ENCODE measurements at places on chromosomes 12 and 14.

GRCh38 chr12:116633476-116633875 is 74.3 kb downstream of the MAP1LC3B2 start:
- no peak for DNase-seq

DNA sequence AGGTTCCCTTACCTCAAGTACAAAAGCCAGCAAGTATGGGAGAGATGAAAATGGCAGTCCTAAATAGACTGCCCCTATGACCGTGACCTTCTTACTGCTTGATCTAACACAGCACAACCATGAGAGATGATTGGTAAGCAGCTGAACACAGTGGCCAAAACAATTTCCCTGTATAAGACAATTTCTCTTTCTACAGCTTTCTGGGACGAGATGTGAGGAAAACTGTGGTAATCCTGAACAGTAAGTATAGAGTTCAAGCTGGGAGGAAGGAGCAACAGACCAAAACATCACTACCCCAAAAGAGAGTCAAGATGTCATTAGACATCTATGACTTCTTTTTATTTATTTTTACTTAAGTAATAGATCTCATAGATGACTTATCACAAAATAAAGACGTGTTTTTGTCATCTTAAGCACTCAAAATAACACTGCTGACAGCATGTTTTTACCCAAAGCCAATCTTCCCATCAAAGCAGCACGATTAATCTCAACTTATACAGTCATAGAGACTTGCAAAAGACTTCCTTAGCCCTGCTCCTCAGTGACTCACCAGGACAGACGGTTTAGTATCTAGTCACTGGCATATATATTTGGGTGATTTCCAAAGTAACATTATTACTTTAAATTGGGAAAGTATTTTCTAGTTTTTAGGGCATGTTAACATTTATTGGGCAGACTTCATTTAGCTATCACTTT is 3.7 kb downstream of the TMEM52B start:
- no peak for DNase-seq

DNA sequence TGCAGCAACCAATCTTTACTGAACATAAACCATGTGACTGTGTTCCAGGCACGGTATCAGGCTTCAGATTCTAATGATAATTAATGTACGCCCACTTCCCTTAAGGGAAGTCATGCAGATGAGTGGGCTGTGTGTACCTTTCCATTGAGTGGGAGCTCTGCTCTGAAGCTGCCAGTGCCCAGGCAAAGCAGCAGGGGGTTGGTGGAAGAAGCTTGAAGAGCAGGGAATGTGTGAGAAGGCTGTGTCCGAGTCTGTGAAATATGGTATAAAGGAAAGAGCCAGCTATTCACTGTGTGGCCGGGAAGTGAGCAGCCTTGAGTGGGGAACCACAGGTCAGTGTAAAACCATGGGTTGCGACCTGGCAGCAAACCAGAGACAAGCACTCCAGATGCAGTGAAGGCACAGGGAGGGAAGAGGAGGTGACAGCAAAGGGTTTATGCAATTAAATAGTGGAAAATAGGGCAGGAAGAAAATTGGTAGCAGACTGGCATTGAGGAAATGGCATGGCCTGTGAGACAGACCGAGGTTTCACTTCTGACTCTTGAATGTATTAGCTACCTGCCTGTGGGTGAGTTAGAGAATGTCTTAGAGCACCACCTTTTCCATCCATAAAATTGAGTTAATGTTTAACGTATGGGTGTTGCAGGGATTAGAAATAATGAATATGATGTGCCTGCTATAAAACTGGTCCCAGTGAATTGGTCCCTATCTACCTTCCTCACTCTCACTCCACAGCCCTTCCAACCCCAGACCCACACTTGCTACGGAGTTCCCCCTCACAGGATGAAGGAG is 116.4 kb downstream of the NTF3 start:
- no peak for DNase-seq

GRCh38 chr12:127162902-127163301 is 1104.1 kb upstream of the TMEM132C start:
- DNase-seq, result no peak

DNA sequence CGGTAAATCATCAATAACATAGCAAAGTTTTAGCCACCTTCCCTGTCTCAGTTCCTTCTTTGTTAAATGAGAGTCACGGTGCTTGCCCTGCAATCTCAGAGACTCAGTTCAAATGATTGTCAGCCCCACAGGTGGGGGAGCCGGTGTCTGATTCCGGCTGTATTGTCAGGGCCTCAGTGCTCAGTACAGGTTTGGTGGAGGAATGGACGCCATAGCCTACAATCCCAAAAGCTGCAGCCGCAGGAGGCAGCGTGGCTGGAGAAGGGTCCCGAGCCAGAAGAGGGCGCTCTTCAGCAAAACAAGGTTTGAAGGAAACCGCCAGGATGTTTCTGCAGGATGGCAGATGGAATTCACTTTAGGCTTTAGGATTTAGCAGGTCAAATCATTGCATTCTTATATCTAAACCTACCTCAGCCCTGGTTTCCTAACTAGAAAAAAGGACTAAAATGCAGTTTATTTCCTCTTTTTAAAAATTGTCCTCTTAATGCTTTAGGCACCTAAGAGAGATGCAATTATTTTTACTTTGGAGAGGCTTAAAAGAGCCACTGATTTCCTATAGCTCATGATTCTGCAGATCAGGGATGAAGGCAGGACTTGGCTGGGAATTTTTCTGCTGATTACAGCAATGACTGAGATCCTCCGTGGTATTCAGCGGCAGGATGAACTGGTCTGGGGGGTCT is 29.2 kb downstream of the FOS start:
- peak; percentile 68 for DNase-seq

DNA sequence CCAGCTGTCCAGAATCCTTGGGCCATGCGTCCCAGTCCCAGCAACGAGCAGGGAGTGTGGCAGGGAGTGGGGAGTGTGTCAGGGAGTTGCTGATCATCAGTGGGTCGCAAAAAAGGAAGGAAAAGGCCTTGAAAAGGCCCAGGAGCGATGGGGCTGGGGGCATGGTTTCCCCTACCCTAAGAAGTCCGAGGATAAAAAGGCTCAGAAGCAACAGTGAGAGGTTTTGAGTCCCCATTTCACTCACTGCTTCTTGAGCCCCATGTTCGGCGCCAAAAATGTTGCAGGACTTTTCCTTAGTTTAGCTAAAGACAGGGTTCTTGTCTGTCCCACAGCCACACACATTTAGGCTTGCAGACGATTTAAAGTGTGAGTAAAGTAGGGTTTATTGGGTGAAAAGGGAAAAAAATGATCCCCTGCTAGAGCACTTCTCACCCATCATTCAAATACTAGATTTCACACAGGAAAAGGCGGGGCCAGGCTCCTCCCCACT is 189.5 kb downstream of the KCNC2 start:
- no peak for DNase-seq

GRCh38 chr14:69153873-69154270 is 953 bp upstream of the DCAF5 start:
- no peak for DNase-seq

GRCh38 chr14:79742142-79742541 is 469.2 kb downstream of the DIO2 start:
- DNase-seq, result no peak

DNA sequence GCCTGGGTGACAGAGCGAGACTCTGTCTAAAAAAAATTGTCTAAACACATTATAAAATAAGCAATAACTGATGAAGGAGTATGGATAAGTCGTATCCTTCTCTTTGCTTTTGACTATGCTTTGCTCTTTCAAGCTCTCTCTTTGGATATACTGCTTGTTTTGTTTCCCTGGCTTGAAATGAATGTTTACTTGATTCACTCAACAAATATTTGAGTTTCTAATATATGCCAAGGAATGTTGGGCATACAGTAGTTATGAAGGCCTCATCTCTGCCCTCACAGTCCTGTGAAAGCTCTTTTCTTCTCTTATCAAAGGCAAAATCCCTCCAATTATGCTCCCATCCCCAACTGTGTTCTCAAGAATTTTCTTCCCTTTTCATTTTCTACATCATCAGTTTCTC is 123.5 kb downstream of the PTPRR start:
- DNase-seq, result no peak

GRCh38 chr12:82057770-82058169 is 298.6 kb upstream of the PPFIA2 start:
- DNase-seq, result no peak

DNA sequence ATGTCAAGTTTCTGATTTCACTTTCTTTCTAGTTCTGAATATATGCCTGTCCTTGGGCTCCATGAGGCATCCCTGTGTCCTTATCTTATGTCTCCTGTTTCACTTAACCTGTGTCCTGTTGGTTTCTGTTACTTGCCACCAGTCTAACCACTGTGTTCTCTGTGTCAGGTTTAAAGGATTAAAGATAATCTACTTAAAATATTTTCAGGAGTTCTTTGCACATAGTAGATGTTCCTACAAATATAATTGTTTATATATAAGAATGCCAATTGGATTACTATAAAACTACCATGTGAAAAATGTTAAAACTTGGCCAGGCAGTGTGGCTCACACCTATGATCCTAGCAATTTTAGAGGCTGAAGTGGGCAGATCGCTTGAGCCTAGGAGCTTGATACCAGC is 406.4 kb downstream of the CCER1 start:
- DNase-seq, result no peak

DNA sequence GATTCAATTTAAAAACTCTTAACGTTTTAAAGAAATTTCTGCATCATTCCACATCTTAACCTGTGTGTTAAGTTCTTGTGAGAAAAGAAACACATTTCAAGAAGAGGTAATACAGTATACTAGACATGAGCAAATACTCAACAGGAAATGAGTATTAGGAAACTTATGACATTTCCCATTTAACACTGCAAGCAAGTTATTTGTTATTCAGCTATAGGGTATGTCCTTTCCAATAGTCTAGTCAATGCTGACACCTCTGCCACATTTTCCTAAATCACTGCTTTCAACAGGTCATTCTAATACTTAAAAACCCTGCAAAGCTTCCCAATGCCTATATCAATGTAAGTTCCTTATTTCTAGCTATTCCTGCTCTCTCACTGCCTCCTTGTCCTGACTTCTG is 93.1 kb downstream of the DDHD1 start:
- DNase-seq, result no peak

- no peak for DNase-seq
Measured at GRCh38 chr14:104953097-104953496, 25.1 kb downstream of the AHNAK2 start.

DNA sequence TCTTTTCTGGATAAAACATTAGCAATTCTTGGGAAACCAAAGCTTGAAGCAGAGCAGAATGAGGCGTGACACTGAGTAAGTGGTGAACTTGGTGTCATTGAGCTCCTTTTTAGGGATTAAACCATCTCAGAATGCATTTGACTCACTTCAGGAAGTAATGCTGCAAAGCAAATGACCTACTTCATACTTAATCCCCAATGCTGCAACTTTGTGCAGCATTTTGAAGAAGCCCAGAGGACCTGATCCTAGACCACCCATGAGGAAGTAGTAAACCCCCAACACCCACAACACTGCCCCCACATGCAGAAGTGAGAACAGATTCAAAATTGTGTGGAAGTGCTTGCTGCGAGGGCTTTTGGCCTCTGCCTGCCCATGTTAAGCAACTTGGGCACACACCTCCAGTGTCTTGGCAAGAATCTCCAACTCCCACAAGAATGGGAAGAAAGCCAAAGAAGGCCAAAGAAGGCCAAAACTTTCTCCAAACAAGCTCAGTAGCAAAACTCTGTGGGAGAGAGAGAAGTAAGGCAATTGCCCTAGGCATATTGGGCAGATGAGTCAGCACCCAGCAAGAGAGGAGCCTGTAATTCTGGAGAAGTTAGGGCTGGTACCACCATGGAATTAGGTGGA is 69.2 kb upstream of the ETV6 start:
- no peak for DNase-seq

DNA sequence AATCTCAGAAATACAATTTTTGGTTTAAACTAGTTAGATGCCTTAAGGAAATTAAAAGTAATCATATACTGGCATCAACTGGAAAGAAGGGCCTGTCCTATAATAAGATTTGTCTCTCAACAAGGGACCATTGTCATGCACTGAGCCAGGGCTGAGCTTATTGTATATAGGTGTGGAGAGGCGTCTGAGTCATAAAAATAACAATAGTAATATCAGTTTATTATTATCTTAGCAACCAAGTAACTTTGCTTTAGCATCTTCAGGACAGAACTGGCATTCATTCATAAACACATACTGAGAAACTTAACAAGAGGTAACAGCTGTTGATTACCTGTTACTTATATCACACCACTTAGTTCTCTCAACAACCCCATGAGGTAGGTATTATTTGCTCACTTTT is 7.1 kb downstream of the KRT75 start:
- no peak for DNase-seq

- DNase-seq, result no peak
Measured at GRCh38 chr12:45483571-45483970, 245.9 kb upstream of the ARID2 start.

Data from naive thymus-derived CD8-positive, alpha-beta T cell (primary cell).